Stimulated activated CD4-positive, alpha-beta T cell treated with anti-CD3 and anti-CD28 coated beads, Interleukin-15, amount 100 ng/mL, for 48 hours (primary cell): ENCODE measurements at places on chromosomes 7 and 10.
A peak's percentile ranks its signal among the peaks of the same experiment; 100 is the strongest.

GRCh38 chr10:43409385-43410109 lies 561 bp upstream of the HNRNPF start:
- DNase-seq: peak; percentile 61

DNA sequence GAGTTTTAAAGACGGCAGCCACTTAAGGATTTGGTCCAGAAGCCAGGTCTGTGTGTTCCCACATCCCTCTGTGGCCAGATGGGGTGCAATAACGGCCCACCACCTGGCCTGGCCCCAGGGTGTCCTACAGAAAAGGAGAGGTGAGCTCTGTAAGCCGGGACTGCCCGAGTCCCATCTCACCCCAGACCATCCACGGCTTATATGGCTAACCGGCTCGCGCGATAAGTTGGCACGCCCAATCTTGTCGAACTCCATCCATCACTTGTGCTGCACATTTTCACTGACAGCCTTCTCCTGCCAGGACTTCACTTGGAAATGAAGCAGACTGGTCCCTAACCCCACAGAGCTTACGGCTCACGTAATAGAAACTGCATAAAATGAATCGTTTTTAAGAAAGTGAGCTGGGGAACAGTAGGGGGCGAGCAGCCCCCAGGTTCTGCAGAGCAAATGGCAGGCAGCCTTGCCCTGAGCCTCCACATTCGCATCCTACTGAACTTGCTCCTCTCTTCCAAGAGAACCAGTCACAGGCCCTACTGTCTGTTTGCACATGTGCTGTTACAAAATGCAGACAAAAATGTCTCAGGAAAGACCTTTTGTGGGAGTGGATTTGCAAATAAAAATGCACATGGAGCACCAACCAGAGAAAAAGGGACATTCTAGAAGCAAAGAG lies 98.2 kb downstream of the TNS3 start:
- DNase-seq: no peak

DNA sequence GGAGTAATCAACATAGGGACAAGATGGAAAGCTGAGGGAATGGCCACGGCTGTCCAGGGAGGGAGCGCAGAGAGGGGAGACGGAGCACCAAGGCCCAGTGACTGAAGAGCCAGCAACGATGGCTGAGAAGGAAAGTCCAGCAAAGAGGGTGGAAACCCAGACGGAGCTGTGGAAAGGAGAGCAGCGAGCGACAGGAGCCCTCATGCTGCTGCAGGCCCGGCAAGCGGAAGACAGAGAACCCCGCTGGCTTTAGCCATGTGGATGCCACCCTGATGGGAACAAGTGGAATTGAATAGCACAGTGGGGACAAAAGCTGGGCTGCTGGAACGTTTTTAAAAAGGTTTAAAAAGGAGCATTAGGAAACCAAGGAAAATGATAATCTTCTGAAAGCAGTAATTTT lies 82.9 kb upstream of the DDC start:
- DNase-seq: no peak

DNA sequence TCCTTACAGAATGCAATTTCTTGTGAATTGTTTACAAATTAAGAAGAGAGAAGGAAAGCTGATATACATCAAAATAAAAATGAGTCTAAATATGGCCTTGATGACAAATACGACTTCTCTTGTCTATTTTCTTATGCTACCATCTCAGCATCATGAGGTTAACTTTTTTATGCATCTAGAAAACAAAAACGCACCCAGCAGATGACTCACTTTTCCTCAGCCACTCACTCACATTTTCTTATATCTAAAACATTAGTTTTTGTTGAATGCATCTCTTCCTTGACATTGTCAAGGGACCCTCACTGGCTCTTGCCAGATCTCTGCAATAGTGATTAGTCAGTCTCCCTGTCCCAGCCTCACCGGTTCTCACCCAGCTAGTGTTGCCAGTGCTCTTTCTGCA lies 256.4 kb upstream of the SLC26A5 start:
- no peak for DNase-seq

- no peak for DNase-seq
Measured at GRCh38 chr10:27746397-27747095, 927 bp upstream of the MKX start.

DNA sequence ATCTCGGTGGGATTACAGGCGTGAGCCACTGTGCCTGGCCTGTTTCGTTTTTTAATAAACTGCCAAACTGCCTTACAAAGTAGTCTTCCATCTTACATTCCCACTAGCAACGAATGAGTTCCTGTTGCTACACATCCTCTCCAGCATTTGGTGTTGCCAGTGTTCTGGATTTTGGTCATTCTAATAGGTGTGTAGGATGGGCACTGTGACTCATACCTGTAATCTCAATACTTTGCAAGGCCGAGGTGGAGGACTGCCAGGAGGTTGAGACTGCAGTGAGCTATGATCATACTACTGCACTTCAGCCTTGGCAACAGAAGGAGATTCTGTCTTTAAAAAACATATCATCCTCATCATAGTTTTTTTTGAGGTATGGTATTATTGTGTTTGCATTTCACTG lies 21.4 kb upstream of the RSBN1L start:
- DNase-seq: no peak

DNA sequence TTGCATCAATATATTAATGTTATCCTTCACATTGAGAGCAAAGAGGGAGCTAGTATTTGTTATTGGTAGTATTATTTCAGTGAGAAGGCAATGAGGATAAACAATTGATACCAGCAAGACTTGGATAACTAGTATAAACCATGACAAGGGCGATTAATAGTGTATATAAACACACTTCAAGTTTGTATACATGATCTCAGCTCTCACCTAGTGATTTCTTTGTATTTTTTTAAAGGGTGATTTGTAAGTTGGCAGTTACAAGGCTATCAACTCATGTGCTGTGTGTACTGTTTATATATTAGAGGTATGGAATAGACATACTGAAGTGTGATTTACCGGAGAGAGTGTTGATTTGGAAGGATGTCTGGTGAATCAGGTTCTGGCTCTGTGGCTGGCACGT lies 88.0 kb downstream of the SNX10 start:
- DNase-seq: no peak

GRCh38 chr7:50504646-50505546 lies 54.7 kb upstream of the FIGNL1 start:
- no peak for DNase-seq

- no peak for DNase-seq
Measured at GRCh38 chr10:10120671-10121070, 897.0 kb upstream of the CELF2 start.

DNA sequence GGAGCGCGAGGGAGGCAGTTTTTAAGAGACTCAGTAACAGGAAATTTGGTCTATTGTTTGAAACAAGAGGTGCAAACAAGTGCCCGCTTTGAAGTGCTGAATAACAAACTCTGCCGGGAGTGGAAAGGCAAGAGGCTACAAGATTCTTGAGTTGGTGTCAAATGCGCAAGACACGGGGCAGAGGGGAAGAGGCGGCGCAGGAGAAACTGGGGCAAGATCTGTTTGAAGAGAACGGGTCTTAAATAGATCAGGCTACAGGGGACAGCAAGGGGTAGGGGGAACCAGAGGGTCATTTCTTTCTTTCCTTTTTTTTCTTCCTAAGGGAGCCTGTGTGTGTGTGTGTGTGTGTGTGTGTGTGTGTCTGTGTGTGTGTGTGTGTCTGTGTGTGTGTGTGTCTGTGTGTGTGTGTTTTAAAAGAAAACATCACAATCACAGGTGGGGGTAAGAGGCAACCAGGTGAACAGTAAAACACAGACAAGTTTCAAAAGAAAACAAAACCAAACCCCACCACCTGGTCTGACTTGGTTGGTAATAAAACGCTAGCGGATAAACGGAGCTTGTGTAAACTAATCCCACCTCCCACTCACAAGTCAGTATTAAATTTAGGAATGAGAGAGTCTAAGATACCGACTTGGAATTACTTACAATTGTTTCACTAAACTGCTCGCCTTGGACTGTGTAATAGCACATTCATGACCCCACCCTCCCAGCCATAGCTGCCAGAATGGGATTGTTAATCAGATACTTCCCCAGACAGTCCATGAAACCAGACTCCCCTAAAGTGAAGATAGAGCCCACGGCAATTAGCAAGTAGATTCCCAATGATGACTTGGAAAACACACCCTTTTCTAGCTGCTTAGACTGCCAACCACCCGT lies 13.1 kb upstream of the CUX1 start:
- no peak for DNase-seq

GRCh38 chr7:159070431-159071148 lies 74.1 kb downstream of the VIPR2 start:
- DNase-seq: no peak

DNA sequence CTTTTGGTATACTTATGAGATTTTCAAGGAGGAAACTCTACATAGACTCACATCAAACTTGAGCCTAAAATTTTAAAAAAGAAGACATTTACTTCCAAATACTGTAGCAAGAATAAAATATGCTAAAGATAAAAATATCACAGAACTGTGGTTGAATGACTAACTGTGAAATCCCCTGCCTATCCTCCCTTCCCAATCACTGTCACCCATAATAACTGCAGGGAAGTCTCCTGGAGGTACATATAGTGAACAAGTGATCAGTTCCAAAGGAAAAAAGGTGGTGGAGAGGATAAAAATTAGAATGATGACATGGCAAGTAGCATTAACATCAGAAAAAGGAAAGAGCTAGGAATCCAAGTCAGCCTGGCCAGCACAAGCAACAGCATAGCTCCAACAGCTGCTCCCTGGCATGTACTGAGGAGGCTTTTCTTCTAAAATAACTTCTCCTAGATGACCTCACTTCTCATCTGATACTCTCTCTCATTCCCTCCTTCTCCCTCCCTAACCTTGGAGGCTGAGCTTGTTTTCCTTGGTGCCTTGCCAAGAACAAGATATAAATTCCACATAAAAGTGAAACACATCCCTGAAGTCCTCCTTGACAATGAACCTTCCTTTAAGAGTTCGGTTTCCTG lies 124.0 kb downstream of the IQUB start:
- no peak for DNase-seq

DNA sequence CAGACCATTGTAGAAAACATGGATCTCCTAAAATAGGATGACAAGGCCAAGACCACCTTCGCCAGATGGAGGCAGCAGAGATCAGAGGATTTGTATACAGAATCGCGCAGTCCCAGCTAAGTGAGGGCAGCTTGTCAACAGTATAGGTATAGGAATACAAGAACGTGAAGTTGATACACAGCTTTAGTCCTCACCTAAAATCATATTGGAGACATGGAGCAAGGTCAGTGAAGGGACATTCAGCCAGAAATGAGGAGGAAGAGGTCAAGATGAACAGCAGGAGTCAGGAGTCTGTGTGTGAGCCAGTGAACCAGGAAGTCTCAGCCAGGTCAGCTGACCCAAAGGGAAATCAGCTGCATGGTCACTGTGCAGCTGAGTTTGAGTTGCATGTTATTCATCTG lies 263.4 kb upstream of the PRKCQ start:
- DNase-seq: no peak

DNA sequence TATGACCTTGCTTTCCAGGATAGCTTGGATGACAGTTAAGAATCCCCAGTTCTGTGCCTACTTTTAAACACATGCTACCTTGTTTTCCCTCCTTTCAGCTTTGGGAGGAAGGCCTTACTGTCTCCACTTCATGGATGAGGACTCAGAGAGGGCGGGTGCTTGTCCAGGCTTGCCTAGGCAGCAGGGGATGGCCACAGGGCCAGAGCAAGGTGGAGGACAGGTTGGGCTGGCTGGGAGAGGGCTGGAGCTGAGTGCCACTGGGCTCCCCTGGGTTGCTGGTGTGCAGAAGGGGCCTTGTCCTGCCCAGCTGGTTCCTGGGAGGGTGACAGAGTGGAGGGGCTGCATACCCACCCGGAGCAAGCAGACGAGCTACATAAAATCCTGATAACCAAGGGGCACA lies 117.8 kb downstream of the GRK5 start:
- no peak for DNase-seq

DNA sequence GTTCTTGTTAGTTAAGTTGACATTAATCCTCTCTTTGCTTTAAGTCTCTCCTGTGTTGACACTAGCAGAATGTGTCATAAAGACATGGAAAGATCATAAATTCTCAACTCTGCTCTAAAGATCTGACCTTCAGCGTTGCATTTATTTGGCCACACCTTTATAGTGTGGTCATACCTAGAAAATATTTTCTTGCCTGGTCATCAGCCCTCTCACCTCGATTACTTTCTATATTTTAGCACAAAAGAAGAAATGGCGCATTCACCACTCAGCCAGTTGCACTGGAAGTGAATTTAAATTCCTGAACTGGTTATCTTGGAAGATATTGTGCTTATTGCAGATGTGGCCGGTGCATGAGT lies 96.7 kb upstream of the PDCD4 start:
- no peak for DNase-seq

DNA sequence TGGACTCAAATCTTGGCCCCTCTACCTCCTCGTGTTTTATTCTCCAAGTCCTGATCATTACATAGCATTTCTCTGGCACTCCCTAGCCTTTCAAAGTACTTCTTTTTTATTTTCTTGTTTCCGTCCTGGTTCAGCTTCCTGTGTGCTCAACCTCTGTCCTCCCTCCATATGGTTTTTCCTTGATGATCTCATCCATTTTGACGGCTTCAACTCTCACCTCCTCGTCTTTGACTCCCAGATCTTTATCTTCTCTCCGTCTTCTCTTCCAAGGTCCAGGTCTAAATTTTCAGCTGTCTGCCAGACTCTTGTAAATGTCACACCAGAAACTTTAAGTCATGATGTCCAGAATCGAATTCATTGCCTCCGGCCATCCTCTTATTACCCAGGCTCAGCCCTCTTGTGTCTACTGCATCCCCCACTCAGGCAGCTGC lies 23.3 kb upstream of the GFRA1 start:
- DNase-seq: no peak

DNA sequence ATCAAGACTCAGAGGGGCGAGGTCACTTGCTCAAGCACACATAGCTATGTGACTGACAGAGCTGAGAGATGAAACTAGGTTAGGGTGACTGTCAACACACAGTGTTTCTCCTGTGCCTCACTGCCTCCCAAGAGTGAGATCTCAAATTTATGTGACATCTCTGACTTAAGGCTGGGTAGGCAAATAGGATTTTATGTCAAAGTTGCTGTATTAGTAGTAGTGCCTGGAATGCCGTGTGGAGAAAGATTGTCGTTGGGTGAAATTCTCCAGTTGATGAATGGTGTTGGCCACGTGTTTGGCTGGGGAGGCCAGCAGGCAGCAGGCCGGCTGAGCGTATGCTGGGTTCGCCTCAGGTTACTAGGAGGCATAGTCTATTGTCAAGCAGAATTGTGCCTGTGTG lies 148.3 kb upstream of the BMPER start:
- DNase-seq: no peak

GRCh38 chr10:123017421-123018165 lies 8.8 kb downstream of the ACADSB start:
- no peak for DNase-seq

DNA sequence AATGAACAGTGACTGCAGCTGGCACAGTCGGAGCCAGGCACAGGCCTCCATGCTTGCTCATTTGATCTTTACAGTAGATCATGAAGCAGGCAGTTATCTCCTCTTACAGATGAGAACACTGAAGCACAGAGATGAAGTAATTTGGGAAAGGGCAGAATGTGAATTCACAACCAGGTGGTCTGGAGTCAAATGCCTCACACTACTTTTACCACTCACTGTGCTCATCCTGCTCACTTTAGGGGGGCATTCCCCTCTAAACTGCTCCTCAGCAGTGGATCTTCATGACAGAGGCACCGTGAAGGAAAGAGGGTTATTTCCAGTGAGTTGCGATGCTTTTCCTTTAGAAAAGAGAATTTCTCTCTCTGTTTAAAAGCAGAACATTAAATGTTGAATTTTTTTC lies 15.1 kb downstream of the SNX10 start:
- no peak for DNase-seq
